ENCODE measurements at places on chromosomes 12 and 14.

- DNase-seq = no peak
These were observed 7.8 kb upstream of the KRT72 start for GRCh38 chr12:52608826-52609630.

GRCh38 chr14:70754991-70755390 lies 54.3 kb downstream of the MAP3K9 start:
- peak; percentile 85 for DNase-seq

DNA sequence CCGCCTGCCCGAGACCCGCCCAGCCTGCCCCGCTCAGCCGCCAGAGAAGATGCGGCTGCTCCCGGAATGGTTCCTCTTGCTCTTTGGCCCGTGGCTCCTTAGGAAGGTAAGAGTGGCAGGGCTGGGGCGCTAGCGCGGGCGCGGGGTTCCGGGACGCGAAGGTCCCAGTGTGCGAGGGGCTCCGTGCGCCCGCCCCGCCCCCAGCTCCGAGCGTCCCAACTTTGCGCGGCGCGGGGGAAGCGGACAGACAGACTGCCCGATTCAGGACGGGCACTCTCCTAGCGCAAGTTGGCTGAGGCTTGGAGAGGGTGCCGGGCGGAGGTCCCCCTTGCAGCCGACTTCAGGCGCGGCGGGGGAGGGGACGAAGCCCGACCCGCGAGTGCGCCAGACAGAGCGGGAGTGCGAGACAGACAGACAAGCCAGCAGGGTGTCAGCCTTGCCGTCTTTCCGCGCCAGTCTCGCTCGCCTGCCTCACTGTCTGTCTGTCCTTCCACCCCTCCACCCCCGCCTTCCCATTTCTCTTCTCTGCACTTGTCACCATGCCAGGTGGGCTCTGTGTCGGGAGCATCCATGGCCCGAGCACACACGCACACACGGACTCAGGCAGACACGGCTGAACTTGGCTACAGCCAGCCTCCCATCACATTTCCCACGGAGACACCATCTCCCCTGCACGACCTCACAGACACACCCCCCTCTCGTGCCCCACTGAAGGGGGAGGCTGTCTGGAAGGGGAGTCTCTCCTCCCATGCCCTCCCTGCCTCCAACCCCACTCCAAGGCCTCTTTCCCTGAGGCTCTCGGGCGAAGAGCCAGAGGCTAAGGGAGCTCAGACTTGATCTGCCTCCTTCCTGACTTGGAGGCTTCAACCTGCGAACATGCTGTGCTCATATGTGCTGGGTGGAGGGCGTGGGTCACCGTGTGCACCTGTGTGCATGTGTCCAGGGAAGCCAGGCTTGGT lies 606 bp downstream of the NXPH4 start:
- DNase-seq = no peak

GRCh38 chr12:75917083-75917482 lies 114.5 kb downstream of the PHLDA1 start:
- no peak for DNase-seq

GRCh38 chr12:56078931-56079722 lies 838 bp upstream of the ERBB3 start:
- peak; percentile 87 for DNase-seq

DNA sequence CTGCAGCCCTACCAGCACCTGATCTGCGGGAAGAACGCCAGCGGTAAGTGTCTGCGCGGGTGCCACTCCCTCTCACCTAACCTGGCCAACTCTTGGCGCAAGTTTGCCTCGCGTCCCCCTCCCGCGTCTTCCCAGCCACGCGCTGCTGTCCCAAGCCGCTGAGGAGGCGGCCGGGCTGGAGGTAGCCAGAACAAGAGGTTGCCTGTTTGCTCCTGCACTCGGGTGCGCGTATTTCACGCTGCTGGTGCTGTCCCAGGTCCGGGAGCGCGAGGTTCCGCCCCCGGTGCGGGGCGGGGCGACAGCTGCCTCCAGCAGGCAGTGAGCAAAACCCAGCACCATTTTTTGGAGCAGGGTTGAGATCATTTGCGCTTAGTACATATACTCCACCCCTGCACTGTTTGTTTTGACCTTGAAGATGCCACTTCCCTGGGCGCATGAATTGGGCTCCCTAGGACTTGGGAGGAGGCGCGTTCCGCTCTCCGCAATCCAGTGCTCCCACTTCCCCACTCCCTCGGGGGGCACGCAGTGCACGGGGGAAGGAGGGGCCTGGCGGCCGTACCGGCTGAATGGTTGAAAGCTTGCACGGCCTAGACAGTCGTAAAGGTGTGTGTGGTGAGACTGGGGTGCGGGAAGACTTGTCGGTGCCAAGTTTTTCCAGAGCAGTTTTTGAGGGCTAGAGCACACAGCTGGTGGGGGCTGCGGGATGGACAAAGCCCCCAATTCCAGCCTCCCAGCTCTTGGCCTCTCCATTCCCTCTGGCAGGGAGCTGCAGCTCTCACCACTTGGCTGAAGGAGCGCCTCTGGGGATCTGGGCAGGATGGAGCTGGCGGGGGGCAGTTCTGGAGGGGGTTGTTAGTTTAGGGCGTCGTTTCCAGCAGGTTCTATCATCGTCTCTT lies 226.9 kb upstream of the CRY1 start:
- DNase-seq = no peak

GRCh38 chr14:64786296-64787149 lies 82.3 kb downstream of the PLEKHG3 start:
- DNase-seq = no peak

DNA sequence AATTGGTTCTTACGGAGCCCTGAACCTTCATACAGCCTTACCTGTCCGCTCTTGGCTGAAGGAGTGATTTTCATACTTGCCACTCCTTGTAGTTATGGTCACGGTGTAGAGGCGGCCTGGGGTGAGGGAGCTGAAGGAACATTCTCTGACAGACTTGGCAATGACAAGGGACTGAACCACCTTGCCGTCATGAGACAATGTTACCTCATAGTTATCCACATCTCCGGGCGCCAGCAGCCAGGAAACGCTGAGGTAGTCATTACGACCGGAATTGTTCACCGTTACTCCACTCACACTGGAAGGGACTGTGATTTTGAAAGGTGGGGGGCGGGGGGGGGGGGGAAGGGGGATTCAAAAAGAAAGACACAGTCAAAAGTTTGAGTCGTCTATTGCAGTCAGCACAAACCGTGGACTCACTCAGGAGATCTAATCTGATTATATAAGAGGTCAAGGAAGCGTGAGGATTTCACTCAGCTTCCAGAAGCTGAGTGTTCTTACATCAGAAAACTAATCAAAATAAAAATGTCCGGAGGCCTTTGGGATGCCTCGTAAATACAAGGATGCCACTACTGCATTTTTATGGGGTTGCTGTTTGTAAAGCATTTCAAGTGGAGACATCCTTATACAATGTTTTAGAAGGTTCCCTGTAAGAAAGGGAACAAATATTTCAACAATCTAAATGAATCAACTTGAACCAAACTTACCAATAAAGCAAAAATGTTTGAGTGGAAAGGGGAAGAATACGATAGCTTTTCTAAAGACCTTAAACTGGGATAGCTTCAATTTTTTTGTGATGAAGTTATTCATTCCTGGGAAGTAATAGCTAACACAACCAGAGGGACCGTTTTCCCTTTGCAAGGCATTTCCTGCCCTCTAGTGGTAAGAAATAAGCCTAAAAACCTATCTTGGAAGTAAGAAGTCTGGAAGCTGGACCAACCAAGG lies 60.6 kb downstream of the PTPRB start:
- DNase-seq = no peak

- DNase-seq = no peak
These were observed 10.9 kb downstream of the TMEM260 start for GRCh38 chr14:56590535-56590960.

DNA sequence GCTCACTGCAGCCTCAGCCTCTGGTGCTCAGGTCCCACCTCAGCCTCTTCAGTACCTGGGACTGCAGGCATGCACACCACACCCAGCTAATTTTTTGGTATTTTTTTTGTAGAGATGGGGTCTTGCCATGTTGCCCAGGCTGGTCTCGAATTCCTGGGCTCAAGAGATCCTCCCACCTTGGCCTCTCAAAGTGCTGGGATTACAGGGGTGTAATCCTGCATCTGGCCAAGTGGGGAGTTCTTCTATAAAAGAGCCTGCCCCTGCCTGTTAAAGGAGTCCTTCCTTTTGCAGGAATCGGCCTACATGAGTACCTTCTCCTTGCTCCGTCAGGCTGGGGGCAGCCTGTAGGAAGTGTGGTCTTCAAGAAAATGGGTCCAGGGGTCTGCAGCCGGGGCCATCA lies 54.1 kb upstream of the RASSF3 start:
- no peak for DNase-seq

GRCh38 chr12:71548893-71549292 lies 109.3 kb downstream of the LGR5 start:
- no peak for DNase-seq

- DNase-seq = peak; percentile 27
These were observed 12.9 kb upstream of the CALM1 start for GRCh38 chr14:90383731-90384542.

- DNase-seq = no peak
These were observed 15.3 kb downstream of the TAOK3 start for GRCh38 chr12:118357257-118358007.

GRCh38 chr12:87660987-87661774 lies 368.0 kb downstream of the C12orf50 start:
- peak; percentile 24 for DNase-seq

DNA sequence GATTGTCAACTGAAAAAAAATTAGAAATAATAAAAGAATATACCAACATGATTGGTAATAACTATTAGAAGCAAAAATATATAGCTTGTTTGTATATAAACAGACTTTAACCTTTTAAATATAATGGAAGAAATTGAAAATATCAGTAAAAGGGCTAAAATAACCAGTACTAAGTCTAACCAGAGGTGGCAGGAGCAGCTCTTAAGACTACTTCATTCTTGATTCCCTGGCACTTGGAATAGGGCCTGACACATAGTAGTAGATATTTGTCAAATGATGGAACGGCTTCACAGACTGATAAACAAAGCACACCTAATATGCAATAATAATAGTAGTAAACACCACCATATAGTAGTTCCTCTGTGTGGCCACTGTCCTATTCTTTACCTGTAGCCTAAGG lies 9.4 kb downstream of the TMEM63C start:
- no peak for DNase-seq

GRCh38 chr12:38744041-38744440 lies 161.3 kb downstream of the CPNE8 start:
- DNase-seq = no peak

DNA sequence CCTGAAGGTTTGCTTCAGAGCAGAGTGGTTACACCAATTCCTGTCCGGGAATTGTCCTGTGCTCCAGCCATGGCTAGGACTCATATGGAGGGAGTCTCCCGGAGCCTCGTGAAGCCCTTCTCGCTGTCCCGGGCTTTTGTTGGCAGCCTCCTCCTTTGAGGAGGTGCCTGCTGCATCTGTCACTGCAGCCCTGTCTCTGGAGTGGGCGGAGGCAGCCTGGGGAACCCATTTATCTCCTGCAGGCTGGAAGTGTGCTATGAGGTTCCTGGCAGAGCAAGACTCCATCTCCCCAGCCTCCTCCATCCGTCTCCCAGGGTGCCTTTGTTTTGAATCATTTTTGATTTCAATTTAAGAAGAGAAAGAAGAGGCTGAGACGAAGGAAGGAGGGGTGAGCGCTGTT lies 355.3 kb downstream of the GLT1D1 start:
- DNase-seq = no peak

- no peak for DNase-seq
These were observed 26.4 kb upstream of the MED13L start for GRCh38 chr12:116303929-116304328.

DNA sequence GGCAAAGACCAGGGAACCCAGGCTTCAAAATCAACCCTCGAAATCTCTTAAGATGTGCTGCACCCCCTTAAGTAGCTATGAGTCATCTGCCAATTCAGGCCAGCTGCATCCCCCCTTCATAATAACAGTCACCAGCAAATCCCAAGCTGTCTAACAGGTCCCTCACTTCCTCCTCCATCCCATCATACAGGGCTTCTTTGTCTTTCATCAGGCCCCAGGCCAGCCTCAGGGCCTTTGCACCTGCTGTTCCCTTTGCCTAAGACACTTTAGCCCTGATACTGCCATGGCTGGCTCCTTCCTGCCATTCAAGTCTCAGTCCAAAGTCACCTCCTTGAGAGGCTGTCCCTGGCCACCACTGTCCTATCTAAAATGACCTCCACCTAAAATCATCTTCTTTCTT lies 4.0 kb downstream of the RASAL1 start:
- no peak for DNase-seq

- no peak for DNase-seq
These were observed 951 bp upstream of the CHST11 start for GRCh38 chr12:104455578-104456416.

DNA sequence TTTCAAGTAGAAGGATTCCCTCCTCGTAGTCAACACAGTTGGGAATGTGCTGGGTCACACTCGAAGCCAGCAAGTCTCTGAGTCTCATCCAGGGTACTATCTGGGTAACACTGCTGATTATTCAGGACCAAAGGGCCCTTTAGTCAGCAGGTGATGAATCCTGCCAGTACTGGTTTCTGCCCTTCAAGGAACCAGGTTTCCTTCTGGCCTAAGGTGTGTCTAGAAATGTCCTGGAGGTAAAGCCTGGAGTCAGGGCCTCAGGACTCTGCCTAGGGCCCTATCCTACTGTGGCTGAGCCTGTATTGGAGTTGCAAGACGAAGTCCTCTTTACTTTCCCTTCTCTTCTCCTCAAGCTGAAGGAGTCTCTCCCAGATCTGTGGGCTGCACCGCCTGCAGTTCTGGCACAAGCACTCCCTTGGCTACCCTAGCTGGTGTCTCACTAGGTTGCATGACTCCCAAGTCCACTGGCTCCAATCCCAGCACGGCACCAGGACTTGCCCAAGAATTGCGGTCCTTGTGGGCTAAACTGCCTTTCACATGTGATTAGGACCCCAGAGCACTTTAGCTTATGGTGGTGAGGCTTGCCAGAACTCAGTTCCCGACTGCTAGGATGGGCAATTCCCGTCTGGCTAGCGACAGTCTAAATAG lies 193.7 kb upstream of the PDE3A start:
- DNase-seq = no peak

GRCh38 chr12:92121826-92122225 lies 23.8 kb downstream of the BTG1 start:
- DNase-seq = no peak

DNA sequence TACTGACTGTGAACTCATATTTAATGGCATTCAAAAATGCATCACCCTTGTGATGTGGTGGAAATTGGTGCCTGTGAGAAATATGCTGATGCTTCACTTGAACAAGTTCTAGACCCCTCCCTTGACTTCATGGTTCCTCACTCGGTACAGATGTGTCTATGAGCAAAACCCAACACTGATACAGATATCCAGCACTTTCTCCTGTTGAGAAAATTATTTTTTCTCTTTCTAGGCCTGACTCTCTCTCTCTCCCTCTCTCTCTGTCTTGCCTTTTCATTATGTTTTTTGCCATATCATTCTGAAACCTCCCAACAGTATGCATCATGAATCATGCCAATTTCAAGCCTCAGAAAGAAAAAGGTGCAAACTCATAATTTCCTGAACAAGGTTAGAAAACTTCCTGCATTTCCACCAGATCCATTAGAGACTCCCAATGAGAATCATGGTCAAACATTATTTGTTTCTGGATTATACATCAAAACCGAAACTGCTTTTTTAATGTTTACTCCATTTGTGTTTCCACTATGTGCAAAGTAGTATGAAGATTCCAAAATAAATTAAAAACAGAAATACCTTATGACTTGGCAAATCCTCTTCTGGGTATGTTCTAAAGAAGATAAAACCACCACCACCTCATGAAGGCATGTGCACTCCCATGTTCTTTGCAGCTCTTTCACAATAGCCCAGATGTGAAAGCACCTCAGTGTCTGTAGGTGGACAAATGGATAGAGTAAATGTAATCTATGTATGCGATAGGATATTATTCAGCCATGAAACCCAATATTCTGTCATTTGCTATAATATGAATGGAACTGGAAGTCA lies 543.6 kb downstream of the TMEM121 start:
- DNase-seq = no peak
